Activated T-cell treated with anti-CD3 and anti-CD28 coated beads, Interleukin-2, amount 50 U/mL, for 72 hours (primary cell): ENCODE measurements at places on chromosomes 2 and 18. TPM values are rescaled to one million over a fixed set of nuclear protein-coding genes. Genes with fewer than 3 reads are reported as not detected.

GRCh38 chr2:191656391-191656790 is 21.5 kb upstream of the NABP1 start:
- no peak for DNase-seq

DNA sequence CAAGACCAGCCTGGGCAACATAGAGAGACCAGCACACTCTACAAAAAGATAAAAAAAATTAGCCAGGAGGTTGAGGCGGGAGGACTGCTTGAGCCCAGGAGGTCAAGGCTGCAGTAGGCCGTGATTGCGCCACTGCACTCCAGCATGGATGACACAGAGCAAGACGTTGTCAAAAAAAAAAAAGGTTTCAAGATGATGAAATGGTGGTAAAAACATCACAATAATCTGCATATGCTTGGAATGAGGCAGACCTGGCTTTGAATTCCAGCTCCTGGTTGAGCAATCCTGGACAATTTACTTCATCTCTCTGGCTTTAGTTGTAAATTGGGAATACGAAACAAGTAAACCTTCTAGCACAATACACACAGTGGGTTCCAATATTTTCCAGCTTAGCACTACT is 24.1 kb downstream of the USP40 start:
- no peak for DNase-seq

GRCh38 chr2:223470602-223471001 is 131.6 kb downstream of the SCG2 start:
- no peak for DNase-seq

DNA sequence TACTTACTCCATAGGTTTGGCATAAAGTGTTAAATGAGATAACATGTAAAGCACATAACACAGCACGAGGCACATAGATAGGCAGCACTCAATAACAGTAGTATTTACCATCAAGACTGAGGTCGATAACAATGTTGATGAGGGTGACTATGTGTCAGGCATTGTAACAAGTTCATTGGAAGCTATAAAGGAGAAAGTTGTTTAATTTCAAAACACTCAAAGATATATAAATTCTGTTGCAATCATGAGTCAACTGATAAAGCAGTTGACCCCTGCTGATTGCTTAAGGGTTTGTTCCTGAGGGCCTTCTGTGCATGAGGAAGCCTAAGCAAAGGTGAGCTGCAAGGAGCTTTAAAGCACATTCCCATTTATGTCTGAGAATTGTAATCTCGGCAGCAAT is 760.5 kb downstream of the SATB2 start:
- no peak for DNase-seq

DNA sequence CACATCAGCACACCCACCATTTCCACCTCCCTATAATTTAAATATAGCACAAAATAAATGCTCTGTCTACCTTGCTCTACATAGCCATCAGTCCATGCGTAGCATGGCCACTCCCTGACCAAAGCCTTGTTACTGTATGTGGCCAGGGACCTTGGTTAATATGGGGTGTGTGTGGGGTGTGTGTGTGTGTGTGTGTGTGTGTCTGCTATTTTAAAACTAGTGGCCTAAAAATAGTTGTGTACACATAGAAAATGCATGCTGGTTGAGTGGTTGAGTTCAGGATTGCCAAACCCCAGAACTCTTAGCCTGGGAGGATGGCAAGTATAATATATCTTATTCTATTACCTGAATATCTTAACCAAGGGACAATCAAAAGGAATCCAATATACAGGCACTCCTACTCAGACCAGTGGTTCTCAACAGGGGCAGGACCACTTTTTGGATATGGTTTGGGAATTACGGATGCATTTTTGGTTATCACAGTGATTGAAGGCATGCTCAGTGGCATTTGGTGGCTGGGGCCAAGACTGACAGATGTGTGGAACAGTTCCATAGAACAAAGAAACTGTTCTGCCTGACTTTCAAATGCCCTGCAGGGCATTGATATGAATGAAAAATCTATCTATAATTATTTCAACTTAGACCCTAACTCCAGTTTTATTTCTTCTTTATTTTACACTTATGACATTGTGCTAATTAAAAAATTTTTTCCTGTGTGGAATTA is 72.3 kb upstream of the PSME4 start:
- DNase-seq: no peak

GRCh38 chr2:99727199-99727598 is 237.4 kb upstream of the REV1 start:
- DNase-seq: no peak

DNA sequence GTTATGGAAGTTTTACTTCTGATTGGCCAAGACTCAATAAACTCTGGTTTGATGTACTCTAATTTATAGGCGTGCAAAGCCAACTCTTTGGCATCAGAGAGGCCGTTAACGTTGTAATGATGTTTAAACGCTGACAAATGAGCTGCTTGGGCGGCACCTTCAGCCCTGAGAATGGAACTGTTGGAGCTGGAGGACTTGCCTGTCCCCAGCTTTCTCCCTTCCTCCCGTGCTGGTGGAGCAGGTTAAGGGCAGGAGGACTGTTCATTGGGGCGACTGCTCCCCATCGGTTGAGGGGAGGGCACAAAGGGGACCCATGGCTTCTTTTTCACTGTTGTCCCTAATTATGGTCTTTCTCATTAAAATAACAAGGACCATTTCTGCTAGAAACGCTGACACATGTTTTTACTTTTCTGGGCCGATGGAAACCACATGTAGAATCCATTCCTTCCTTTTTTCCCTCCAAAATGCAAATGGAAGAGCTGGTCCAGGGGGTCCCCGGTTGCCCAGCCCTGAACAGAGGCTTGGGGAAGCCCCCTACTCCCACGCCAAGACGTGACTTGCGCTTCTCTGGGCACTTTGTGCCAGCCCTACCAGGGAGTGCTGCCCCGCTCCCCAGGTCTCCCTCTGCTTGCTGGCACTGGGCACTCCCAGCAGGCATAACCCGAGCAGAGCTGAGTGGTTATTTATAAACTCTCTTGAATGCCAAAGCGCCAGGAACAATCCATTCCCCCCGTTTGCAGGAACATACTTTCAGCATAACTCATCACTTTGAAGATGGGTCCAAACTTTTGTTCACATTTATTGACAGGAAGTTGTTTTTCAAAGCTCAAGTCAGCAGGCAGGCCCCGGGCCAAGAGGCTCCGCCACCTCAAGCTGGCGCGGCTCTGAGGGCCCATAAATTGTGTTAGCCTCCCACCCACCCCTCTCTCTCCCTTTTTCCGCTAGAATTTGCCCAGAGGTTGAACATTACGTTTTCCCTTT is 170.1 kb downstream of the ASB1 start:
- no peak for DNase-seq

- DNase-seq: peak; percentile 67
These were observed 128.0 kb downstream of the ARL4C start for GRCh38 chr2:234368861-234369261.

Gene TUBA4A
- 99.8 TPM for total RNA-seq

Gene OSR1
- total RNA-seq: not detected
